ENCODE measurements at places on chromosomes 1 and 21.
A peak's percentile ranks its signal among the peaks of the same experiment; 100 is the strongest.

- no peak for DNase-seq
Measured at GRCh38 chr1:20615946-20616846, 17.1 kb upstream of the PINK1 start.

DNA sequence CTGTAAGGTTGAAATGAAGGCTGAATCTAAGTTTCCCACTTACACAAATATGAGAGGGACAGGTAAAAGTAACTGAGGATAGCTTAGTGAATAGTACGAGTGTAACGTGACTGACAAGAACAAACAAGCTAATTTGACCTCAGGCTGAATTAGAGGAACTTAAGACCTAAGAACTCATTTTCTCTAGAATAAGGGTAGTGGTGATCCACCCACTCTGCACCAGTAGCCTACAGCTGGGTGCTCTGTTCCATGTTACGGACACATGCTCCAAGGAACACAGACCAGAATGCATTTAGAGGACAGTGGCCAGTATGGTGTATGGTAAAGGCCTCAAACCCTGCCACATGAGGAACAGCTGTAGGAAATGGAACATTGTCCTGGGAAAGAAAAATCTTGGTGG lies 14.9 kb upstream of the TMEM9 start:
- no peak for DNase-seq

GRCh38 chr1:19974822-19975416 lies 4.5 kb downstream of the PLA2G2A start:
- DNase-seq, result peak; percentile 47

- no peak for DNase-seq
Measured at GRCh38 chr21:36769051-36769839, 70.3 kb downstream of the SIM2 start.

- no peak for DNase-seq
Measured at GRCh38 chr1:93021539-93022134, 57.4 kb upstream of the MTF2 start.

- no peak for DNase-seq
Measured at GRCh38 chr1:161900160-161900559, 123.5 kb downstream of the OLFML2B start.

DNA sequence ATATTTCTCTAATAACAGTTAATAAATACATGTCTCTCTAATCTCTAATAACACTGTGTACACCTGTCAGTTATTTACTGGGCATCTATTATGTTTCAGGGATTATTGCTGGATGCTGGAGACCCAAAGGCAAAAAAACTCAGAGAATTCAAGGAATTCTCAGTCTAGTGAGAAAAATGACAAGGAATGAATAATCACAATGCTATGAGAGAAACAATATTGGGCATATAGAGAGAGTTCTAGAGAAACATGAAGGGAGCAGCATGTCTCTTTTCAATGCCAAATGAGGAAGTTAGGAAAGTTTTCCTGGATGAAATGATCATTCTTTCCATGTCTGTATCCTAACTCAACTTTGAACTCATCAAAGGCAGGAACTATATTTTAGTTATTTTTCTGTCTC lies 82.8 kb downstream of the TNFSF18 start:
- no peak for DNase-seq

DNA sequence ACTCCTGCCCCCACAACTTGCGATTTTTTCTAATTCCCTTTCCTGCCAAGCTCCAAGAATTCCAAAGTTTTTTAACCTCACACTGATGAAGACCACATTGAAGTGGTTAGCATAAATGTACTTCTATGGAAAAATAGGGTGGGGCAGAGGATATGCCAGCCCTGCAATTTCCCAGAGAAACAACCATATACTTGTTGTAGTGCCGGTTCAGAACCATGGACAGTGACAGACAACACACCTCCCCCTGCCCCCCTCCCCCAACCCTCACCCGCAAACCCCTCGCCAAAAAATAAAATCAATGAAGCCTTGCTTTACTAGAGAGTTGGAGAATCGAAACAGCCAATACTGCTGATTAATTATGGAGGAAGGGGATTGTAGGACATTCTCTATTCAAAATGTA lies 109.5 kb upstream of the GRIK3 start:
- DNase-seq, result no peak

DNA sequence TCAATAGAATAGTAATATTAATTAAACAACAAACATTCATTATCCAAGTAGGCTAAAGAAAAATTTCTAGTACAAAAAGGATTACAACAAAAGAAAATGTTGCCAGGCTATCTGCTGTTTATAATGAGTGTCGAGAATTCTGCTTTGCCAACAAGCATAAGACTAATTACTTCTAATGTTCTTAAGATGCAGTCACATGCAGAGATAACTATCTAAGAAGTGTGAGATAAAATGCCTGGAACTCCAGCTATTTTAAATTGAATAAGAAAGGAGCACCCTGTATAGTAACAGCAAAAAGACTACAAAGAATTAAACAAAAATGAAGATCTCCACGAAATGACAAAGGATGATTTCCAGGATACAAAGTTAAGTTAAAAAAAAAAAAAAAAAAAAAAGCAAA lies 59.9 kb downstream of the APP start:
- DNase-seq, result no peak

GRCh38 chr1:18192974-18193373 lies 85.4 kb downstream of the IGSF21 start:
- no peak for DNase-seq

All from non-pigmented ciliary epithelial cell (primary cell).